ENCODE measurements at places on chromosomes 6 and 20.
A peak's percentile ranks its signal among the peaks of the same experiment; 100 is the strongest.

- peak; percentile 56 for DNase-seq
Observed at GRCh38 chr20:59386809-59387208, 86.4 kb downstream of the EDN3 start.

GRCh38 chr6:158374020-158374419, 61.8 kb downstream of the TULP4 start:
- DNase-seq = no peak

DNA sequence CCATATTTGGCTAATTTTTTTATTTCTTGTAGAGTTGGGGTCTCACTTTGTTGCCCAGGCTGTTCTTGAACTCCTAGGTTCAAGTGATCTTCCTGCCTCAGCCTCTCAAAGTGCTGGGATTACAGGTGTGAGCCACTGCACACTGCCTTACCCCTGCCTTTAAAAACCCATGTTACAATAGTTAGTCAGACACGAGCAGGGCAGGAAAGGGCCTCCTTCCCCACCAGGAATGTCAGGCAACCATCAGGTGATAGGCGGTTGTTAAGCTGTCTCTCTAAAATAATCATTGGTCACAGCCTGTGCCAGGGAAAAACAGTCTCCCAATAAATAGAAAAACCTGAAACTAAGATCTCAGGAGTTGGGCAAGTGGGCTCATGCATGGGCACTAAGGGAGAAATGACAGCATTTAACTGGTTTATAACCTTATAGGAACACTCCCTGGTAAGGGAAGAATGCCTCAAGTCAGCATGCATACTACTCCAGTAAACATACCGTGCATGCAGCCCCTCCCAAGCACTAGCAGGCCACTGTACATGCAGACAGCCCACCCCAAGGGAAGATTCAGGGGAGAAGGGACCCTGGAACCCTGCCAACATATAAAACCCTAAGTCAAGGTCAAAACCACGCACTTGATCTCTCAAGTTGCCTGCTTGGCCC, 8.4 kb downstream of the OR2H2 start:
- DNase-seq = no peak

GRCh38 chr6:41462033-41462432, 84.1 kb upstream of the FOXP4 start:
- no peak for DNase-seq

DNA sequence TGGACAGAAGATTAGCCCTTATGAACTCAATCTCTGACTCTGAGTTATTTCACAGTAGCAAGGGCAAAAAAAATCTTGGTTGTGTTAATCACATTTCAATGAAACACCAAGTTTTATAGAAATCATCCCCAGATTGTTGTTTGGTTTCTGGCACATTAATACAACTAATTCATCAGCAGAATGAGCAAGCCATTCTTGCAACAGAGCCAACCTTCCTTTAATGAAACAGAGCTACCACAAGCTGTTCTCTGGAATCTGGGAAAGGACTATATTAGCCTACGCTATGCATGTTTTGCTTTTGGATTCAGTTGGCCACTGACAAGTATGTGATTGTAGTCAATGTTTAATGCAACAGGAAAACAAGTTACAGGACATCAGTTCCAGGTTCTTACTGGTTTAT, 13.8 kb upstream of the POPDC3 start:
- no peak for DNase-seq

GRCh38 chr6:140609956-140610355, 1235.5 kb upstream of the CITED2 start:
- DNase-seq = no peak

GRCh38 chr6:63814459-63814858, 178.9 kb downstream of the PHF3 start:
- no peak for DNase-seq

GRCh38 chr20:17177341-17177740, 49.5 kb upstream of the PCSK2 start:
- no peak for DNase-seq

DNA sequence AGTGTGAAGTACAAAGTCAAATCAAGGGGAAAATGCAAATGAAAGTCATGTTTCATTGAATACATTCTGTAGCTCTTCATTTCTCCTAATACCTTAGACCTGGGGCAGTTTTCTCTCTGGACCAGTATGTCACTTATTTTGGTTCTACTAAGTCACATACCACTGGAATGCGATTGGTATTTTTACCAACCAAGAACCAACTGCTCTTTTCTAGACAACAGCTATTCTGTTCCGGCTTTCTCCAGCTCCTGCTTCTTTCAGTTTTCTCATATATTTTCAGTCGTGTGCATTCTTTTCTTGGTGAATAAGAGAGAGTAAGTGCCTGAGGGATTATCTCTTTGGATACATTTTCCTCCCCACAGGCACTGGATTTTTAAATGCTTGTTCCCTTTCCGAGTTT, 39.2 kb upstream of the SPACA1 start:
- DNase-seq = no peak

DNA sequence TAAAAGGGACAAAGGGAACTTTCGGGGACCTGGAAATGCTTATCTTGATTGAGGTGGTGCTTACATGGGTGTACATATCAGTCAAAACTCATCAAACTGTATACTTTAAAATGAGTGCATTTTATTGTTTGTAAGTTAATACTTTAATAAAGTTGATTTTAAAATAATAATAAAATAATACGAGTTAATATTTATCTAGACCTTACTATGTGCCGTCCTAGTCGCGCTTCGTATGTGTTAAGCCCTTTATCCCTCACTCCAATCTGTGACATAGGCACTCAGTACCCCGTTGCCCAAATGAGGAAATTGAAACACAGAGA, 47.5 kb downstream of the PDYN start:
- DNase-seq = no peak

GRCh38 chr20:15179381-15179780, 842.0 kb upstream of the FLRT3 start:
- no peak for DNase-seq

All from right forelimb (tissue), 1 donor.